ENCODE measurements at places on chromosomes 3 and 15. TPM values are rescaled to one million over a fixed set of nuclear protein-coding genes. Genes with fewer than 3 reads are reported as not detected.

GRCh38 chr3:175672119-175672689 lies 813.1 kb downstream of the NAALADL2 start:
- DNase-seq = no peak
- H3K27ac ChIP-seq = no peak overlapping the region
- H3K4me1 ChIP-seq = no peaks in the 10 kb centered on the region
- H3K4me3 ChIP-seq = no peak overlapping the region
- H3K27me3 ChIP-seq = no peaks in the 10 kb centered on the region

DNA sequence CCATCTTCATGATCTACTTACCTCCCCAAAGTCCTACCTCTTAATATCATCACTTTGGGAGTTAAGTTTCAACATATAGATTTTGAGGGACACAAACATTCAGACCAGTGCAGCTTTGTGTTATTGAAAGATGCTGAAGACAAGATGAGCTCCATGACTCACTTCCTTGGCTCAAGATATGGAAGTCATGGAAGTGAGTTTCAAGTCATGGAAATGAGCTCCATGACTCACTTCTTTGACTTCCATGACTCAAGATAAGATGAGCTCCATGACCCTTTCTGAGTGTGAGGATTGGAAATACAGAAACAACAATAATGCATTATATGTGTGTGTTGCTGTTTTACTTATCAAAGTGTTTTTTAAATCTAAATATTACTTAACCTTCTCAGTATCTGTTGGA lies 170.2 kb upstream of the TPRG1 start:
- no peak overlapping the region for H3K4me3 ChIP-seq
- no peak for DNase-seq
- no peaks in the 10 kb centered on the region for H3K36me3 ChIP-seq
- H3K4me1 ChIP-seq = no peaks in the 10 kb centered on the region

- H3K27ac ChIP-seq = no peak overlapping the region
- no peaks in the 10 kb centered on the region for H3K27me3 ChIP-seq
- no peak for DNase-seq
- H3K36me3 ChIP-seq = no peaks in the 10 kb centered on the region
These were observed 204.6 kb downstream of the NR2F2 start for GRCh38 chr15:96535148-96535547.

DNA sequence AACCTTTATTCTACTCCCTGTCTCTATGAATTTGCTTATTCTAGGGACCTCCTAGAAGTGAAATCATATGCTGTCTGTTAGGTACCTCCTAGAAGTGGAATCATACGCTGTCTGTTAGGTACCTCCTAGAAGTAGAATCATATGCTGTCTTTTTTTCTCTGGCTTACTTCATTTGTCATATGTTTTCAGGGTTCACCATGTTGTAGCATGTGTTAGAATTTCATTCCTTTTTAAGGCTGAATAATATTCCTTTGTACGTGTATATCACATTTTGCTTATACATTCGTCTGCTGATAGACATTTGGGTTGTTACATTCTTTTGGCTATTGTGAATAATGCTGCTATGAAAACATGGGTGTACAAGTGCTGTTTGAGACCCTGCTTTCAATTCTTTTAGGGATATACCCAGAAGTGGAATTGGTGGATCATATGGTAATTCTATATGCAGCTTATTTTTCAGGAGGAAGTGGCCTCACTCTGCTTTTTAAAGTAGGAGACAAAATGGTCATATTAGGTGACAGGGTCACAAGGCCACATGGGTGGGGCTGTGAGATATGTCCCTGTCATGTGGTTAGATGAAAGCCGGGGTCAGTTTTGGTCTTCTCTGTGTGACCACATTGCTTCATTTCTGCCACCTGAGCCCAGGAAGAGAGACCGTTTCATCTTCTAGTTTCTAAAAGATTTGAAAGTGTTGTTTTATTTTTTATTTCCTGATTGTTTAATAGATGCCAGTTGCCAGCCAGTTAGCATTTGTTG lies 76.7 kb downstream of the FLNB start:
- no peak overlapping the region for H3K27ac ChIP-seq
- no peak overlapping the region for H3K4me3 ChIP-seq
- H3K4me1 ChIP-seq = no peaks in the 10 kb centered on the region
- H3K27me3 ChIP-seq = no peaks in the 10 kb centered on the region
- DNase-seq = no peak

Gene OCA2
- total RNA-seq = not detected

Gene SCN11A
- 0.09 TPM for total RNA-seq

Gene NR2F2
- total RNA-seq = 48.7 TPM

Gene CHRFAM7A
- total RNA-seq = 16.4 TPM
